ENCODE measurements at places on chromosomes 5 and 9. TPM values are rescaled to one million over a fixed set of nuclear protein-coding genes. Genes with fewer than 3 reads are reported as not detected.

The RETREG1 gene
- 27.0 TPM for polyA plus RNA-seq

The GPR151 gene
- not detected for polyA plus RNA-seq

The CCL27 gene
- 0.24 TPM for polyA plus RNA-seq

DNA sequence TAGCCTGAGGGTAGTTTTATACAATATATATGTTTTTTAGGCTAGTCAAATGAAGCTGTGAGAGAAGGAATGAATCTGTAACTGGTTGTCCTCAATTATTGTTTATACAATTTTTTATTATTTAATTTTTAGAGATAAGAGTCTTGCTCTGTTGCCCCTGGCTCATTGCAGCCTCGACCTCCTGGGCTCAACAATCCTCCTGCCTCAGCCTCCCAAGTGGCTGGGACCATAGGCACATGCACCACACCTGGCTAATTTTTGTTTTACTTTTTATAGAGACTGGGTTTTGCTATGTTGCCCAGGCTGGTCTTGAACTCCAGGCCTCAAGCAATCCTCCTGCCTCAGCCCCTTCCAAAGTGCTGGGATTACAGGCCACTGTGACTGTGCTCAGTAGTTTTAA is 2.7 kb downstream of the MRPL41 start:
- DNase-seq = no peak

DNA sequence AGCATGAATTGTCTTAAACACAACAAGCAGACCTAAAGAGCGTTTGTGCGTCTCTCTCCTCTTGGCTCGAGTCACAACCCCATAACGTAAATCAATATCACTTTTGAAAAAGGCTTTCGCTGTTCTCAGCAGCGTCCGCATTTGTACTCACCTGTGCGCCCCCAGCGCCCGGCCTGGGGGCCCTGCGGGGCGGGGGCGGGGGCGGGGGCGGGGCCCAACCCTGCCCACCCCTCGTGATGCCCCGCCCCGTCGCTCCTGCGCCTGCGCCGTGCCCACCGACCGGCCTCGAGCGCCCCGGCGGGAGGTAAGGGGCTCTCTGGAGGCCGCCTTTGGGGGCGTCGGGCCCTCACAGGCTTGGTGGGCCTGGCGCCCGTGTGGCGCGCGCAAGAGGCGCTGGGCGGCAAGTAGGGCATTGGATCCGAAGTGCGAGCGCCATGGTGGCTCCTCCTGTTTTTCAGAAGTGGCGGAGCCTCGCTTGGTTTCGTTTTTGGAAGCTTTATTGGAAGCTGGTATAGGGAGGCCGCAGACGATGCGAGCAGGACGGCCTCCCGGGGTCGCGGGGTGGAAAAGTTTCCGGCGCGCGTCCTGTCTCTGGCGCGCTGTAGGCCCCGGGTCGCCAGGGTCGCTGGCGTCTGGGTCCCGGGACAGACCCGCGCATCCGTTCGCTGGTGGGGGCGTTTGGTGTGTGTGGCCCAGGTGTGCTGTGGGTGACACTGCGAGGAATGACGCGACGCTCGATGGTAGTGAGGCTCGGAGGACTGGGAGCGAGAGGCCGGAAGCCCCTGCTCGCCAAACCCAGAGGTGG is at the start of gene STX17:
STX17 (plus strand) TSS at position 252 of the 805 bp plus-strand sequence. CDS start 8,586 bp downstream, outside the sequence.
- DNase-seq = peak; percentile 83

- peak; percentile 25 for DNase-seq
Measured at GRCh38 chr9:93132287-93132927, 1.6 kb downstream of the NINJ1 start.
